ENCODE measurements at places on chromosomes 1 and 21.

- DNase-seq = peak; percentile 51
Observed at GRCh38 chr1:43530483-43531106, at the start of gene PTPRF. TSS of gene PTPRF (plus strand) at chr1:43530883. CDS start at chr1:43545076, 14,193 bp downstream.

- DNase-seq = no peak
Observed at GRCh38 chr1:6776895-6777294, 8.4 kb upstream of the CAMTA1 start.

DNA sequence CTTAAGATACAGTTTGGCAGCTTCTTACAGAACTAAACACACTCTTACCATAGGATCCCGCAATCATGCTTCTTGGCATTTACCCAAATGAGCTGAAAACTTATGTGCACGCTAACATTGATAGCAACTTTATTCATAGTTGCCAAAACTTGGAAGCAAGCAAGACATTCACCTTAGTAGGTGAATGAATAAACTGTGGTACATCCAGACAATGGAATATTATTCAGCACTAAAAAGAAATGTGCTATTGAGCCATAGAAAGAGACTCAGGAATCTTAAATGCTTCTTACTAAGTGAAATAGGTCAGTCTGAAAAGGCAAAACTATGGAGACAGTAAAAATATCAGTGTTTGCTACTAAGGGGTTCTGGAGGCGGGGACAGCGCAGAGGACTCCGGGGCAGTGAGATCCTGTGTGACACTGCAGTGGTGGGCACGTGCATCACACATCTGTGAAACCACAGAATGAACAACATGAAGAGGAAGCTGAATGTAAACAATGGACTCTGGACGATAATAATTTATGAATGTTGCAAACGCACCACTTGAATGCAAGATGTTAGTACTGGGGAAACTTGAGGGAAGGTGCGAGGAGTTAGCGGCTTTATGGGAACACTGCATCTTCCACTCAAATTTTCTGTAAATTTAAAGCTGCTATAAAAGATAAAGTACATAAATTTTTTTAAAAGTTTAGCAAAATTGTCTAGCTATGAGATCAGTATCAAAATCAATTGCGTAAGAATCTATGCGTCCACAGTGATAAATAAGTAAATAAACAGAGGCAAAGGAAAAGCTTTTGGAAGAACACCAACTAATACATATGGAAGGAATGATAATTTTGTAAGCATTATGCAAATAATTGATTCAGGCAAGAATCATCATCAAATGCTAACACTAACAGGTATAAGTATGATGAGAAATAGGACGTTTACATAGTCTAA, 15.4 kb upstream of the SPATC1L start:
- DNase-seq = no peak

DNA sequence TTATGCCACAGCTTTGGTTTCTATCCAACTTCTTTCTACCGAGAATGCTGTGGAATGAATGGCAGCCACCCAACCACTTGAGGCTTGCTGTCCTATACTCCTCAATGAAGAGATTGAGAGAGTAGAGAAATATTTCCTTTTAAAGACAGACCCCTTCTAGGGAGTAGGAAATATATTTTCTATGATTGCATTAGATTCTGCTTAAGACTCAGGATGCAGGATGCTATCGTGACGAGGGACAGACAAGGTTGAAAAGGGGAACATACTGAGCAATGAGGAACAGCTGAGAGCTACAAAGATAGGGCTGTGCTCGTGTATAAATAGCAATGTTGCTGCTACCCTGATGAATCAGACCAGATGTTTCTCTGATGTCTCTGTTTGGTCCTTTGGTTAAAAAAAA, 7.1 kb upstream of the RASAL2 start:
- no peak for DNase-seq

DNA sequence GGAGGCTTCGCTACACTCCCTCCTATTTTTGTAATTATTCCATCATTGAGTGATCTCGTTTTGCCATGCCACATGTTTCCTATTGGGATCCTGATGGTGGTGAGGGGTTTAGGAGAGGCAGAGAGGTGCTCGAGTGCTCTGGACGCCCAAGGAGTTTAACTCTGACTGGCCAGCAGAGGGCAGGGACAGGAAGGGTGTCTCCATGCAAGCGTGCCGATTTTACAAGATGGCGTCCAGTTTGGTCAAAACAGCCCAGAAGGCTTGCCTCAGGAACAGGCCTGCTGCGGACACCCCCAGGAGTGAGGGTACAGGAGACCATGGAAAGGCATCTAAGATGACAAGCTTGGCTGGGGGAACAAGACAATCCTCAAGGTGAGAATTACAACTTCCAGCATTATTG, 33.8 kb upstream of the KCNE2 start:
- DNase-seq = no peak

DNA sequence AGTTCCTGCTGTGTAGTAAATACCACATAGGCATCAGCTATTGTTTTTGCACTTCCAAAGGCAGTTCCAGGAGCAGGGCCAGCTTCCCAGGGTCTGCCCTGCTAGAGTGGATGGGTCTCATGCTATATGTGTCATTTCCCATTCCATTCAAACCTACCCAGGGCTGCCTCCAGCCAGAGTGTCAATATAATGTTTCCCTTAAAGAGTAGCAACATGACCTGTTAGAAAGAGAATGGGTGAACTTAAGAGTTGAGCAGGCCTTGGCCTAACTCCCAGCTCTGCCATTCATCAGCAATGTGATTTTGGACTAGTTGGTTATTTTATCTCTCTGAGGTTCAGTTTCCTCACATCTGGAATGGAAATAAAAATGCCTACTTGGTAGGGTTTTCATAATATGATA, 44.9 kb downstream of the RAB3B start:
- DNase-seq = no peak

DNA sequence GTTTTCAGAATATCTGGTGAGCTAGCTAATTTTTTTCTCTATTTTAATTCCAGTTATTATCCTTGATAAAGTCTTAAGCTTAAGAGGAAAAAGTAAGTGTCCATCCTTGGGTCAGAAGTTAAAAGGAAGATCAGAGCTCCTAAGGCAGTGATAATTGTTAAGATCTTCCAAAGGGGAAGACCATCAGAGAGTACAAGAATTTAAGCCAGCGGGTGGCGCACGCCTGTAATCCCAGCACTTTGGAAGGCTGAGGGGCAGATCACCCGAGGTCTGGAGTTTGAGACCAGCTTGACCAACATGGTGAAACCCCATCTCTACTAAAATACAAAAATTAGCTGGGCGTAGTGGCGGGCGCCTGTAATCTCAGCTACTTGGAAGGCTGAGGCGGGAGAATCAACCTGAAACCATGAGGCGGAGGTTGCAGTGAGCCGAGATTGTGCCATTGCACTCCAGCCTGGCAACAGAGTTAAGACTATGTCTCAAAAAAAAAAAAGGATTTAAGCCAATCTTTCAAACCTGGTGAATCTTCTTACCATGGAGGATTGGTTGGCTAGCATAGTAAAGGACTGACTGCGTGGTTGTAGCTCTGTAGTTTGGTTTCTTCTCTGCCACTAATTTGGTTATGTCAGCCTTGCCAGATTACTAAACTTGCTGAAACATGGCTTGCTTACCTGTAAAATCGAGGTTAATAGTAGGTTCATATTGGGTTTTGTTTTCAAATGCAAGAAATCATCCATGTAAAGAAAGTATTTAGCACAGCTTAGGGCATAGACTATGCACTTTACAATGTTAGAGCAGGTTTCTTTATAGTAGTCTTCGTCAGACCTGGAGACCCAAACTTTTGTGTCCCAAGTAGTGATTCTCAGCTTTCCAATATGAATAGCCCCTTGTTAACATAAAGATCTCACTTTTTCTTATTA, 15.9 kb downstream of the AKIRIN1 start:
- no peak for DNase-seq

DNA sequence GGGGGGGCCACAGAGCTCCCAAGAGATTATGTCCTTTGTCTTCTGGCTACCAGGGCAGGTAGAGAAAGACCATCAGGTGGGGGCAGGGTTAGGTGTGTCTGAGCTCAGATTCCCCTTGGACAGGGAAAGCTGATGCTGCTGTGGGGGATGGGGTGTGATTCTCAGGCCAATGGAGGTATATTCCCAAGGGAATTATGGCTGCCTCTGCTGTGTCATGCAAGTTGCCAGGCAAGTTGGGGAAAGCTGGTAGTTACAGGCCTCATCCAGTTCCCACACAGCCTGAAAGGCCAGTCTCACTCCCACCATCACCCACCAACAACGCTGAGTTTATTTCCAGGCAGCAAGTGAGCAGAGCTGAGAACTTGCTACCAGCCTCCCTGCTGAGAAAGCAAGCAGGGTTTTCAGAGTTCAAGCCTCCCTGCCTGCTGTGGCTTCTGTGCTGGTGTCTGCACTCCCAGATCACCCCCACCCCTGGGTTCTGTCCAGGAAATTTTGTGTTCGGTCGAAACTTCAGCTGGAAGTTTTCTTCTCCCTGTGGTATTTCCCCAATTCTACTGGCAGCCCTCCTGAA, 21.3 kb downstream of the IFI16 start:
- no peak for DNase-seq

- DNase-seq = peak; percentile 75
Observed at GRCh38 chr1:1157426-1157913, 16.2 kb upstream of the TTLL10 start.

DNA sequence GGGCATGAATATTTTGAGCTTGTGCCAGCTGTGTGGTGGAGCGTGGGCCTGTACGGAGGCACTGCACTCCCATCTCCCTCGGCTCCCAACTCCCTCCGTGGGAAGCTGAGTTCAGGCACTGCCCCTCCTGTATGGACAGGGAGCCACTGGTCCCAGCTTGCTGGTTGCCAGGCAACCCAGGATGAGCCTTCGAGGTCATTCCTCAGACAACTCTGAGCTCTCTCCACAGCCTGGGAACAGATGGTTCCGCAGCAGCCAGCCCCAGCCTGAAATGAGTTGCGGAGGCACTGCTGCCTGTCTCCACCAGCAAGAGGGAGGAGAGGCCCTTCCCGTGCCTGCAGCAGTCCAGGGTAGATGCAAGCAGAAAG, 58.4 kb upstream of the TENT5B start:
- no peak for DNase-seq

- peak; percentile 65 for DNase-seq
Observed at GRCh38 chr1:211476200-211476849, 15.6 kb downstream of the RD3 start.

- no peak for DNase-seq
Observed at GRCh38 chr1:246108278-246108925, 398.7 kb downstream of the SMYD3 start.

- DNase-seq = no peak
Observed at GRCh38 chr1:112002514-112002913, 13.0 kb upstream of the KCND3 start.

DNA sequence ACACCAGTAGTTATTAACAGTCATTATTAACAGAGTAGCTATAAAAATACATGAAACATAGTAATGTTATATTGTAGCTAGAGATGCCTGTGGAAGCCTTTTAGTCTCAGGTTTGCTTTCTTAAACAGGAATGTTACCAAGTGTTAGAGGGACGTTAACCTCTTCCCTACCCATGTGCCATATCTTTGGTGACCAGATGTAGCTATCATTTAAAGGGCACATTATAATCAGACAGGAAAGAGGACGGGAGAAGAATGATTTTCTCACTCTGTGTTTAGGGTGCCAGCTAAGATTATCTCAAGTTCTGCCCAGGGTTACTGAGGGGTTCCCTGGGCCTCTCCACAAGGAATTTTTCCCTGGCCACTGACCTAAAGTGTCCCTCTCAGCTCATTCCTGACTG, 20.9 kb upstream of the UBL4B start:
- DNase-seq = no peak

DNA sequence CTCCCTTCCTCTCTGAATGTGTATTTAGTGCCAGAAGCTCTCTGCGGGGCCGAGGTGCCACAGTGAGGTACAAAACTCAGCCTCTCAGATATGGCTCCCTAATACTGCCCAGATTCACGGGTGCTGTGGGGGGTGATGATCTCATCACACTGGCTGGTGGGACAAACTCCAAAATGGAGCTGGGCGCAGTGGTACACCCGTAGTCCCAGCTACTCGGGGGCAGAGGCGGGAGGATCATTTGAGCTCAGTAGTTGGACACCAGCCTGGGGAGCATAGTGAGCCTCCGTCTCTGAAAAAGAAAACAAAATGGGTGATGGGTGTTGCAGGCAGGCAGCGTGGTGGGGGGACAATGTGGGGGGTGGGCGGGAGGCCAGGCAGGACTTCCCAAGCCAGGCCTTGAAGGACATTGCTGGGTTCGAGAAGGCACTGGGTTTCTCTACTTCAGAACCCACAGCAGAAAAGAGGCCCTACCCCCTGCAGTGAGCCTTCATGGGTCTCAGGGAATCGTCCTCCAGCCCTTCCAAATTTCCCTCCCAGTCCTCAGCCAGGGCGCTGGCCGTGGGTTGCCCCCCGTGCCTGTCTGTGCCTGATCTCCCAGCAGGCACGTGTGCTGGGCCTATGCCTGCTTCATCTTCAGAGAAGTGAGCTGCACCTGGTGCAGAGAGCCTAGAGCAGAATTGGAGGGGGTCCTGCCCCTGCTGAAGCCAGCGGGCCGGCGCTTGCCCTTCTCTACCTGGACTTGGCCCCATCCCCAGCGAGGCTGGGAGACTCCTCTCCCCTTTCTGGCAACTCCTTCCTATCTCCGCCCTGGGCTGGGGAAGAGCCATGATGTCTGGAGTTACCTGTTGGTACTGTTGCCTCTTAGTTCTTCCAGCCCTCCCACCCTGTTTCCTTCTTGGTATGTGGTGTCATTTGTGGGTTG, 14.0 kb downstream of the H6PD start:
- no peak for DNase-seq

GRCh38 chr21:28089599-28090441, 902.9 kb downstream of the LTN1 start:
- no peak for DNase-seq

- DNase-seq = no peak
Observed at GRCh38 chr21:38042246-38042645, 126.0 kb upstream of the KCNJ6 start.

DNA sequence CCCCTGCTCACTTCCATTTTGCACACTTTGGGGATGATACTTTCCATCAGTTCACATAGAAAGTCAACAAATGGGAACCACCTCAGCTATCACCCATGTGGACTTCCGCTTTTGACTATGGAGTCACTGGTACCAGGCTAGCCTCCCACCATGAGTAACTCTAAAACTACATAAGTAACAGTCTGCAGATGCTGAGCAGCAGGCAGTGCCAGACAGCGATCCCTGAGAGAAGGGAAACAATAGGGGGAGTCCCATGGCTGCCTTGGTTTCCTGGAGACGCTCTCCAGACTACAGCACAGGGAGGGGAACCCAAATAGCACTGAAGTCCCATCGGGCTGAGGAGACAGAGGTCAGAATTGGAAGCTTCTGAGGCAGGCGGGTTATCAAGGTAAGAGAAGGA, 2.8 kb upstream of the TFF2 start:
- no peak for DNase-seq

GRCh38 chr1:236685917-236686814, at the start of gene ACTN2:
TSS of gene ACTN2 (plus strand) at chr1:236686499. CDS start at chr1:236686674, 175 bp downstream.
- DNase-seq = peak; percentile 65

GRCh38 chr1:228510101-228510802, 23.1 kb downstream of the RNF187 start:
- no peak for DNase-seq
